ENCODE measurements at places on chromosomes 5 and 9.

DNA sequence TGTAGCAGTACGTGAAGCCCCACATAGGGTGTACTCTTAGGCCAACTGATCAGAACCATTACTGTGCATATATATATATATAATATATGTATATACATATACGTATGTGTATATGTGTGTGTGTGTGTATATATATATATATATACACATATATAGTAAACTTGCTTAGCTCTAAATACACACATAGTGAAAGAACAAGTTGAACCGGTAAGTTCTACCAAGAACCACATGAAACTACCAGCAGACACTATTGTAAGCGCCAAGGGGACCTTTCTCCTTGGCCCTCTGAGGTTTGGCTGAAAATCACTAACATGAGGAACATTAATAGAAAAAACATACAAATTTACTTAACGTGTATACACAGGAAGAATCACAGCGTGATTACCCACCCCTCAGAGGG, 1.8 kb upstream of the TARS1 start:
- DNase-seq, result no peak

- DNase-seq, result no peak
Observed at GRCh38 chr5:77379558-77380061, 112.5 kb downstream of the WDR41 start.

DNA sequence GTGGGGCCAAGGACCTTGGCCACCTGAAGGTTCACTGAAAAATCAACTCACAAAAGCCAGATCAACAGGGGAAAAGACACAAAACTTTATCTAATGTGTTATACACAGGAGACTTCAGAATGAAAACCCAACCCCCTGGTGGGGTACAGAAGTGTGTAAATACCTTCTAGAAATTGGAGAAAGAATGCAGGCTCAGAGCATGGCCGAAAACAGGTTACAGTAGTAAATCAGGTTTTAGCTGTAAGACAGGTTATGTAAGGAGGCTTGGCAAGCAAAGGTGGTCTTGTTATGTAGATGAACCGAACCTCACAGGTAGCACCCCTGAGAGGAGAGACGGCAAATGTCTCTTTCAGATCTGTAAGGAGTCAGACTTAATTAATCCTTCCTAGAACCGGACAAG, 10.0 kb downstream of the CEMIP2 start:
- DNase-seq, result no peak

- no peak for DNase-seq
Observed at GRCh38 chr5:637581-638450, 25.7 kb downstream of the CEP72 start.

DNA sequence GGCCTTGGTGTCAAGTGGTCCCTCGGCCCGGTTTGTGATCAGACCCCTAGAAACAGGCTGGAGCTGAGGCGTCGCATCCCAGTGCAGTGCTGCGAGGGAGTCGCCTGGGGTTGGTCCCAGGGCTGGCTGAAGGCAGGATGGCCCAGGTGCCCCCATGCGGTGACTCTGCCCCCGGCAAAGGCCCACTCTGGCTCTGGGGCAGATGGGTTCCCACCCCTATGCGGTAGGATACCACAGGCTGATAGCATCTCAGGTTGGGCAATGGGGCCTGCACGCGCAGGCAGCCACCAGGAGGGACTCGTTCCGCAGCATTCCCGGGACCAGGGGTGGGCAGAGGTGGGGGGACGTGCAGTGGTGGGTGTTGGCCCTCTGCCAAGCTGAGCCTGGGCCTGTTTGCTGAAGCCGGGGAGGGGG, 86.0 kb downstream of the RXRA start:
- no peak for DNase-seq

- DNase-seq, result peak; percentile 67
Observed at GRCh38 chr5:14036947-14037346, 92.5 kb upstream of the DNAH5 start.

GRCh38 chr9:96852676-96853075, 1.6 kb downstream of the ZNF782 start:
- DNase-seq, result peak; percentile 25

DNA sequence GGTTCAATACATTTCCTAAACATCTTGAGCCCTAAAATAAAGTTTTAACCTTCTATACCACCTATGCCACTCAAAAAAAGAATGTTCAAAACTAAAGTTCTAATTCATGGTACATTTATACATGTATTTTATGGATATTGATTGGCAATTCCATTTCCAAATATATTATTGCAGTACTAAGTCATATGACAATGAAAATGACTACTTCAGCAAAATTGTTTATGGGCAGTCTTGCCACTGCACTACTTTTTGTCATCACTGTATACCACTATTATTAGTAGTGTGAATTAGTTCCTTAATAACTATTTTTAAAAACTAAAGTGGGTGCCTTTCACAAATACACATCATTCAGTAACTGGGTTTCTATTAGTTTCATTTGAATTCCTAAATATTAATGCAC, 199.6 kb upstream of the CYLC2 start:
- no peak for DNase-seq

DNA sequence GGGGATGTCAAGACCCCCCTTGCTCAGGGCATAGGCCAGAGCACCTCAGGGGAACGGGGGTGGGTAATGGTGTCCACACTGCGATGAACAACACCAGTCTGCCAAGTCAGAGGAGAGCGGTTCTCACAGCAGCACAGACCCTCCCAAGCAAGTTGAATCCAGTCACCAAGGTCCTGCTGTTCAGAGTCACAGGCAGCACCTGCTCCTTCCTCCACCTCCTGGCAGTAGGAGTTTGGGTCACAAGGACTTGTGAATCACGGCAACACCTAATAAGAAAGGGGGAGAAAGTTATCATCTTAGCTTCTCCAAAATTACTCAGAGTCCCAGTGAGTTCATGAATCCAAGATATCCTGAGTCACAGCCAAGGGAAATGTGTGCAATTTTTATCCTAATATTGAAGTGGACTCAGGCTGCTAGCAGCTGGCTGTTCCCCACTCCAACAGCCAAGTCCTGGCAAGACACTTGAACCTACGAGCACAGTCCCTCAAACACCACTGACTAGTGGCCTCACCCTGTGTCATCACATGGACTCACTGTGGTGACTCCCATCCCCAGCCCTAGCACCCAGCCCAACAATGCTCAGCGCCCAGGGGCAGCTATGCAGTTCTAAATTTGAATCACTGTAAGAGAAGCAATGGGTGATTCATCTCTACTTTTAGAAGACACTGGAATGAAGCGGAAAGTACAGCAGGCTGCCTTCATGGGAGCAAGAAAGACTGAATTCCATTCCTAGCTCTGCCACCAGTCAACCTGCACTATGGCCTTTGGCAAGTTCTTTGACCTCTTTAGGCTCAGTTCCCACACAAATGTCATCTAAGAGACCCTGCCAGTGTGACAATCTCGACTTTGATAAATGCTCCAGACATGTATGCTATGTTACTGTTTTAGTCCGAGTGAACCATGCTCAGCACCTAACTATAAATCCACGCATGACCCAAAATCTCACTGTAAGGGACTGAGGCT, 113.7 kb downstream of the KLHL3 start:
- DNase-seq, result peak; percentile 81

GRCh38 chr5:7762267-7762666, 88.7 kb downstream of the CFAP90 start:
- peak; percentile 9 for DNase-seq

GRCh38 chr5:56077796-56078233, 83.1 kb upstream of the IL6ST start:
- no peak for DNase-seq

GRCh38 chr5:127136908-127137307, 63.6 kb upstream of the C5orf63 start:
- no peak for DNase-seq

DNA sequence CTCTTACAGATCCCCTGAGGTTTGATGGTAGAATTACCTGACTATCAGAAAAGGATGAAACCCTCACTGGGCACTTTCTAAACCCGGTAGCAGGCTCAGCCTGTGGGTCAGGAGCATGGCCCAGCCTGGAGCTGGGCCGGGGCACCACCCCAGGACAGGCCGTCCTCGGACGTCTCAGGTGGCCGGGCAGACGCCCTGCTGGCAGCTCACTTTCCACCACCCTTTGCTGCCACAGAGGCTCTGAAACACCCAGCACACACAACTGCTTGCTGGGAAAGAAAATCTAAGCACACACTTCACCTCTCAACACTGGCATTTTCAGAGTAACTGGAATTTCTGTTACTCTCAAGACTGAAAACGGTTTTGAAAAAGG, 4.4 kb downstream of the UBAC1 start:
- no peak for DNase-seq

DNA sequence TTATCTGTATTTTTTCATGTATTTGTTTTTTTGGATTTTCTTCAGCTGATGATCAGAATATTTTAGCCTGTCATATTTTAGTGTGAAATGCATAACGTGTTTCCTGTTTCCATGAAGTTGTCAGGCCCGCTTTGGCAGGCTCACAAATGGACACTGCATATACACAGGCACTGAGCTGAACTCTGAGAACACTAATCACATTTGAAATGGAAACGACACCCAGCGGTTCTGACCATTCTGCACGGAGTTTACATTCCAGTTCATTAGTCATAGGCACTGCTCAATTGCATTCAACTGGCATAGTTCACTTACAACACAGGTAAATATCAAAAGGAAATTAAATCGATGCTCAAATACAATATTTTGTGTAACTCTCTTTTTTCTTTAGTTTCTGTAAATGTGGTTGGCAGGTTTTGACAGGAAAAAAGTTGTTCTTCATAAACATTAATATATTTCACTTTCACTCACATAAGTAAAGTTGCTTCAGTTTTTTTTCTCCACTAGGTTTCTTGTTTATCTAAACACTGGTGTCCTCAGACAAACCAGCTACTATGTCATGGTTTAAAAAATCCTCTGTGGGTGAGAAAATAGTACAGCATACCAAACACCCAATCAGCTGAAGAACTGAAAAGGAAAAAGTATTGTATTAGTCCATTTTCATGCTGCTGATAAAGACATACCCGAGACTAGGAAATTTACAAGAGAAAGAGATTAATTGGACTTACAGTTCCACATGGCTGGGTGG, 559.0 kb upstream of the DAP start:
- peak; percentile 54 for DNase-seq

- DNase-seq, result no peak
Observed at GRCh38 chr5:135826994-135827671, 7.3 kb upstream of the SLC25A48 start.

DNA sequence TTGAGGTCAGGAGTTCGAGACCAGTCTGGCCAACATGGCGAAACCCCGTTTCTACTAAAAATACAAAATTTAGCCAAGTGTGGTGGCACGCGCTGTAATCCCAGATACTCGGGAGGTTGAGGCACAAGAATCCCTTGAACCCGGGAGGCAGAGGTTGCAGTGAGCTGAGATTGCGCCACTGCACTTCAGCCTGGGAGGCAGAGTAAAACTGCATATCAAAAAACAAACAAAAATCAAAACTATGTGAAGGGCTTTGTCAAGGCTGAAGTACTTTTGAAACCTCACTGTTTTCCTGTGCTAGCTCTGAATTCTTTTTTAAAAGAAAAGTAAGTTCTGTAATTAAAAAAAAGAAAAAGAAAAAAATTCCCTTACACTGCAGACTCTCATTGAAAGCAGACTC, 65.1 kb upstream of the KLF4 start:
- no peak for DNase-seq

- no peak for DNase-seq
Observed at GRCh38 chr9:83307066-83307724, 231.0 kb downstream of the FRMD3 start.

GRCh38 chr9:109789556-109789955, 9.6 kb downstream of the PALM2AKAP2 start:
- peak; percentile 47 for DNase-seq

GRCh38 chr5:96327722-96328121, 105.3 kb downstream of the PCSK1 start:
- DNase-seq, result no peak

GRCh38 chr9:4334410-4334813, 34.5 kb upstream of the GLIS3 start:
- DNase-seq, result peak; percentile 97

- peak; percentile 96 for DNase-seq
Observed at GRCh38 chr5:39399135-39400036, 25.4 kb downstream of the DAB2 start.

Data from kidney tubule cell (primary cell).